Transverse colon (tissue), 4 donors: ENCODE measurements at places on chromosomes 2 and 18. TPM values are rescaled to one million over a fixed set of nuclear protein-coding genes. Genes with fewer than 3 reads are reported as not detected.

MEP1B gene
- total RNA-seq: 32.4 TPM

IL36A gene
- total RNA-seq: not detected

GRCh38 chr2:38603402-38604290 lies 918 bp upstream of the HNRNPLL start:
- peak; percentile 87 for DNase-seq

- no peak for DNase-seq
These were observed 20.5 kb upstream of the RPL37A start for GRCh38 chr2:216478151-216478550.

BCL11A gene
- total RNA-seq: 19.3 TPM

DNA sequence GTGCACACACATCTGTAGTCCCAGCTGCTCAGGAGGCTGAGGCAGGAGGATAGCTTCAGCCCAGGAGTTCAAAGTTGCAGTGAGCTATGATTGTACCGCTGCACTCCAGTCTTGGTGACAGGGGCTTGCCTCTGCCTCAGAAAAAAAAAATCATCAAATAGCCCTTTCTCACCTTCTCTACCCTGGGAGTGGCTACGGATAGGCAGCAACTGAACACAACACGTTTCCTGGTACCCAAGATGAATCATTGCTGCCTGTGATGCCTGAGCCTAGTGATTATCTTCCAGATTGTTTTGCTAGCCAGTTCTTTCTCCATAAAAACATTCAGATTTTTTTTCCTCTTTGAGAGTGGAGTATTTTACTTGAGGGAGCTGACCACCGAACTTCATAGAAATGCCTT lies 13.5 kb downstream of the INPP4A start:
- DNase-seq: no peak

MC2R gene
- not detected for total RNA-seq

NEURL3 gene
- total RNA-seq: 7.9 TPM

PRLH gene
- total RNA-seq: not detected

DSG3 gene
- not detected for total RNA-seq

CFAP210 gene
- not detected for total RNA-seq
